ENCODE measurements at places on chromosomes 5 and 9.

- DNase-seq = no peak
Measured at GRCh38 chr9:126605792-126606482, 7.8 kb upstream of the LMX1B start.

- no peak for DNase-seq
Measured at GRCh38 chr5:96218653-96219052, 214.4 kb downstream of the PCSK1 start.

DNA sequence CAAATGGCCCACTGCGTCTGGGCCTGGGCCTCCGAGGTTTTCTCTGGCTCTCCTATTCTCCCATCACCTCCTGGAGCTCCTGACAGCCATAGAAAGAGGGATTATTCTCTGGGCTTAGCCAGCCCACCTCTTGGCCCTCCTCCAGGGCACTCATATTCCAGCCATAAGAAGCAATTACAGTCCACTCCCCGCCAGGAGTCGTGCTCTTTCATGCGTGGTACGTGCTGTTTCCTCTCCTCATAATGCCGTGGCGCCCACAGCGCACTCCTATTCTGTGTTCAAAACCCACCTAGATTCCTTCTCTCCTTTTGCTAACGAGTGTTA is 240.8 kb upstream of the ZNF462 start:
- no peak for DNase-seq

GRCh38 chr9:20442461-20443319 is 179.6 kb downstream of the MLLT3 start:
- DNase-seq = no peak

DNA sequence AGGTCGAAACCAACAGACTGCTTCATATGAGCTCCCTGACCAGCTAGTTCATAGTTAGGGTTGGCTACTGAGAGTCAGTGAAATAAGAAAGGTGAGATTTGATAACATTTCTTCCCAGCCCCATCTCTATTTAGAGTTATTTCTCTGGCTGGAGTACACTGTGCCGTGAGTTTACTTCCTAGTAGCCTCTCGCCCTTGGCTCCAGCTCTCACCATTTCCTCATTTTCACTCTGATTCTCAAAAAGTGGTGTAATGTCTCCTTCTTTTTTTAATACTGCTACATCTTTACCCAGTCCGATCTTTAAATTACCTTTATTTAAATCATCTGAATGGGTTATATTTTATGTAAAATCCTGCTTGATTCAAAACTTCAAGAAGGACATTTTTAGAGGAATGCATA is 100.4 kb upstream of the FAM174A start:
- no peak for DNase-seq

DNA sequence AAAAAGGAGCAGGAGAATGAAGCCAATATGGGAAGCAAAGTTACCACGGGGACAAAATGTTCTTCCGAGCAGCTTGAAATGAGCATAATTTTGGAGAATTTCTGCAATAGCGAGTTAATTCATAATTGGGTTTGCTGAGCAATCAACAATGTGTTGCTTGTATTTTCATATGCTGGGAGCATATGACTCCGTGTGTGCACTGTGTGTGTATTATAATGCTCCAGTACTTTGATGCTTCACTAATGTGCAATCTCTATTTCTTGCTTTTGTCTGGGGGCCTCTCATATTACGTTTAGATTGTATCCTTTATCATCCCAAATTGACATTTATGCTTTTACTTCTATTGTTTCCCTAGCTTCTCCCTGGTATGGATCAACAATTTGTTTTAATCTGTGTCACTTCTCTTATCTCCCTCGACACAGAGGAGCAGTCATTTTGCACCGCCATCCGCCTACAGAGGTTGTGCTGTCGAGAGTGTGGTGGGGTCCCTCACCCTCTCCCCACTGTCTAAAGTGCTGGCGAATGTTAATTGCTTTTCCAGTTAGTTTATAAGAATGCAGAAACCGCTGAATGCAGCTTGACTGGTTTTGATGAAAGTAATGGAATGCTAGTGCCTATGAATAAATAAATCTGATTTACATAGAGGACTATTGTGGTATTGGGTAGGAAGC is 372.5 kb upstream of the WWC1 start:
- no peak for DNase-seq

DNA sequence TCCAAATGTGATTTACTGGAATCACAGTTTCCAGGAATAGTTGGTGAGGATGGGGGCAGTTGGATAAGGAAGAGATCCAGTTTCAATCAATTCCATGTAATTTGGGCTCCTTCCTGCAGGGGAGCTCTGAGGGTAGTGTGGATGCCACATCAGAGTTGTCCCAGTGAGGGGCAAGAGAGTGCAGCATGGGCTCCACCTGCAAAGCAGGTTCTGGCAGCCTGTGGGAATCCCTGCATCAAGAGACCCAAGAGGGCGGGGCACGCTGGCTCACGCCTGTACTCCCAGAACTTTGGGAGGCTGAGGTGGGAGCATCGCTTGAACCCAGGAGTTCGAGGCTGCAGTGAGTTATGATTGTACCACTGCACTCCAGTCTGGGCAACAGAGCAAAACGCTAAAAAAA is 188.5 kb downstream of the CACNA1B start:
- no peak for DNase-seq

DNA sequence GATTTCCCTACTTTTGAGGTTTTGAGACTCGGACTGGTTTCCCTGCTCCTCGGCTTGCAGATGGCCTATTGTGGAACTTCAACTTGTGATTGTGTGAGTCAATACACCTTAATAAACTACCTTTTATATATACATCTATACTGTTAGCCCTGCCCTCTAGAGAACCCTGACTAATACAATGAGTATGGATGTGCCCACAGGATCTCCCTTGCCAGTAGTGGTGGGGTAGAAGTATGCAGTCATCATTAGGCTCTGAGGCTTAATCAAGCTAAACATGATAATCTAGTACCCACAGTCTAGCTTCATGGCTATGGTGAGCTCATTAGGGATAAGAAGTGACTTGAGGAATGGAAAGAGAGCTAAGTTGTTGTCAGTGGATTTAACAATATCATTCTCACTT is 412.8 kb upstream of the PTGER4 start:
- no peak for DNase-seq

DNA sequence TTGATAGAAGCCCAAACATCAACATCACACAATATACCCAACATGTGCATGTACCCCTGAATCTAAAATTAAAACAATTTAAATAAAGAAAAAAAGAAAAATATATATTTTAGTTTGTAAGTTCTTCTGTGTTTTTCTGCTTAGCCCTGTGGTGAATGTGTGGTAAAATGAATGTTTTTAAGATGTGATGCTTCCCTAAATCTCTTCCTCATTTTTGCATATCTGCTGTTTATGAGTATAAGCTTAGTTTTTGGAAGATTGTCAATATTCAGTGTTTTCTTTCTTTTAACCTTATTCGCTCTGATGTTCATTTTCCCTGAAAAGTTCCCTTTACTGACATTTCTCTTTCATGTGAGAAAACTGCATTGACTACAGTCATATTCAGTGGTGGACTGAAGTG is 44.4 kb upstream of the DAB2 start:
- no peak for DNase-seq

- no peak for DNase-seq
Measured at GRCh38 chr9:29740518-29740917, 2167.2 kb upstream of the C9orf72 start.

- DNase-seq = no peak
Measured at GRCh38 chr5:169494383-169494935, 89.1 kb upstream of the SPDL1 start.

DNA sequence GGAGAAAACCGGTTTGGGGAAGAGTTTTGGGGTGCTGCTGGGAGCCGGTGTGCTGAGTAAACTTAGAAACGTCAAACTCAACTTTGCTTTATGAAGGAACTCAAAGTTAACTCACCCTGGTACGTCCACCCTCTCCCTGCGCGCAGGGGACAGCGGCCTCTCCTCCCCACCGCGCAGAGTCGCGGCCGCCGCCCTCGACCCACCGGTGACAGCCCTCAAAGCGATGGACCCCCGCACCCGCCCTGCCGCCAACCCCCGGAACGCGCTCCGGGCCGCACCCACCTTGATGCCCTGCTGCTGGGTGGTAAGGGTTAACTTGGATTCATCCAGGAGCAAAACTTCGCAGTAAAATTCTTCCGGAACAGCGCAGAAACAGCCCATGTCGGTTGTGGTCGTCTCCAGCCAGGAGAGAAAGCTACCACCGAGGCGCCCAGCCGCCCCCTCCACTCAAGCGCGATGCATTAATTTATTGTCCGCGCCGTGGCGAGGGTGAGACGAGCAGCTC is 366 bp downstream of the EPB41L4A start:
- no peak for DNase-seq

DNA sequence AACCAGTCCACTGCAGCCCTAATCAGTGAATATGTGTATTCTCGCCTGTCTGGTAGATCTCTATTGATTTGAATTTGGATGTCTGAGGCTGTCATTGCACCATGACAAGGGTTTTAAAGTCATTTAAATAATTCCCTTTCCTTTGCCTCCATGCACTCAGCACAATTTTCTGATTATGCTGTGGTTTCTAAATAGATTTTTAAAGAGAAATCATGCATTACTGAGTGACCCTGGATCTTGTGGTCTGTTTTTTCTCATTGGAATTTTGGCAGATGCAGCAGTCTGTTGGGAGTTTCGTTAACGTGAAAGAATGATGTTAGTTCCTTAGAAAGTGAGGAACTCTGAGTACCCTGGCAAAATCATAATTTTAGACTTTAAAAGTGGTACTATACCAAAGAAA is 396.0 kb downstream of the LRRC70 start:
- DNase-seq = no peak

DNA sequence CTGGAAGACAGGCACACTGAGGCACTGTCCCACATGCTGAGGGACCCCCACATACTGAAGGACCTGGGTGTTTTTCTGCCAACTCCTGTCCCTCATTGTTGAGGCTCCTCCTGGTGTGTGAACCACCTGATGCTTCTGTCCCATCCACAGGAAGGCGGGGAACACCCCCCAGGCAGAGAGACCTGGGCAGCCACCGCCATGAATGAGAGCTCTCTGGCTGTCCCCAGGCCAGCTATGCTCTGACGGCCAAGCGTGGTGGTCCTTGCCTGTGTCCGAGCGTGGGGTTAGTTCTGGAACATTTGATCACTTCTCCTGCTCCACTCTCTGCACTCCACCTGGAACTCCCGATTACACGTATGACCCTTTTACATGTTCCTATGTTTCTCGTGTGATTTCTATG is 11.9 kb upstream of the LRRC14B start:
- no peak for DNase-seq

DNA sequence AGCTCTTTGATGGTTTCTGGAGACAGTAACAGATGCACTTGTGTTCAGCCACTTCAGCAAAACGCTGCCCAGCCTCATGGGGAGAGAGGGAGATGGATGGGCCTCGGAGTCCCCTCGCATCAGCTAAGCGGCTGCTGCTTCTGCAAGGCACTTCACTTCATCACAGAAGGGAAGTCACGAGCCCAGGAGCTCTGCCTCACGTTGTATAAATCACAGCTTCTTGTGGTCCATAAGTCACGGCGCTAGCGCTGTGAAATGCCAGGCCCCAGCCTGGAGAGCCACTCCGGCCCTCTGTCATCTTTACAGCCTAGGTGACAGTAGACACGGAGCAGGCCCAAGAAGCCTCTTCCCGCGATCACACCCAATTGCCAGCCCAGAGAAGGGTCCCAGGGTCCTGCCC is 23.4 kb downstream of the DBH start:
- no peak for DNase-seq
